ENCODE measurements at places on chromosomes 3 and 15.

DNA sequence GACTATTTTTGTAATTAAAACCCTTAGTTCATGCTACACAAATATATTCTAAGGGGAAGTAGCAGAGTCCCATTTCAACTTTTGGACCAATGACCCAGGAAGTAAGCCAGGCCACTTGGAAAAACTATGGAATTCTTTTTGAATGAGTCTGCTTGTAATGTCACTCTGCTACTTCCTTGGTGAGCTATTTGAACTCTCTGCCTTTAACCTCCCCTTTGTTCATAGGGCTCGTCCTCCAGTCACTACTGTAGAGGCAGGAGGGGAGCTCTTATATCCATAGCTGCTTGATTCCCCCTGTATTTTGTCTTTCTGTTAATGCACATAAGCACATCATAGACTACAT, 119.6 kb downstream of the UACA start:
- no peak for DNase-seq

- DNase-seq: no peak
These were observed 31.6 kb downstream of the COL8A1 start for GRCh38 chr3:99669879-99670555.

- no peak for DNase-seq
These were observed 81.6 kb downstream of the KLF15 start for GRCh38 chr3:126275620-126275904.

- no peak for DNase-seq
These were observed 145.6 kb upstream of the ABI3BP start for GRCh38 chr3:101138817-101139216.

DNA sequence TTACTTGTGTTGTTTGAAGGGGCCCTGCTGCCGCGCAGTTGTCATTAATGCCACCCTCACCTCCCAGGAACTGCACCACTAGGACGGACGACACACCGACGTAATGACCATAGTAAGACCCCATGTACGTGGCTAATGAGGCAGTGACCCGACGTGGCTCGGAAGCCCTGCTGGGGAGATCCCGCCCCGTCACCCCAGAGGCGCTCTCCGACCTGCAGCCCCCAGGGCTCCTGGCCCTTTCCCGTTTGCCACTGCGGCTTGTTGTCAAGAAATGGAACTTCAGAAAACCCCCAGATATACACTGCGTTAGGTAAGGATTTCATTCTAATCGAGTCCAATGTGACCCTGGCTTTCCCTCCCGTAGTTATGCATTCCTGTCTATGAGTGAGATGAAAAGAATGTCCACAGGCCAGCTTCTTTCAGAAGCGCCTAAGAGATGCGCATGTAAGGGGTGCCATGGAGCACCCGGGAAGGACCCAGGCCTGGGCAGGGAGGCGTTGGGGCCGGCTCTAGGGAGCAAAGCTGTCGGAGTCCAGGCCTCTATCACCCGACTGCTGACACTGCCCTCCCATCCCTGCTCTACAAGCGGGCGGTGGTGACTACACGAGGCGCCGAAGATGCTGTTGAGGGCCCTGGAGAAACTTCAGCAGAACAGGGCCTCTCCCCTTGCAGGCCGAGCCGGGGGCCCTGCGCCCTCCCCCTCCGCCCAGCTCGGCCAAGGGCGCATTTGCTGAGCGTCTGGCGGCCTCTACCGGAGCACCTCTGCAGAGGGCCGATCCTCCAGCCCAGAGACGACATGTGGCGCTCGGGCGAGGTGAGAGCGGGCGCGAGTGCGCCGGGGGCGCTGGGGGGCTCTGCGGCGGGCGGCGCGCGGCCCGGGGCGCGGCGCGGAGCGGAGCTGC, at the start of gene GABRA5:
GABRA5 (plus strand) TSS at position 765 of the 902 bp plus-strand sequence. CDS start 2,187 bp downstream, outside the sequence.
- DNase-seq: no peak

- DNase-seq: no peak
These were observed 50.9 kb upstream of the SPTSSB start for GRCh38 chr3:161422171-161422700.

DNA sequence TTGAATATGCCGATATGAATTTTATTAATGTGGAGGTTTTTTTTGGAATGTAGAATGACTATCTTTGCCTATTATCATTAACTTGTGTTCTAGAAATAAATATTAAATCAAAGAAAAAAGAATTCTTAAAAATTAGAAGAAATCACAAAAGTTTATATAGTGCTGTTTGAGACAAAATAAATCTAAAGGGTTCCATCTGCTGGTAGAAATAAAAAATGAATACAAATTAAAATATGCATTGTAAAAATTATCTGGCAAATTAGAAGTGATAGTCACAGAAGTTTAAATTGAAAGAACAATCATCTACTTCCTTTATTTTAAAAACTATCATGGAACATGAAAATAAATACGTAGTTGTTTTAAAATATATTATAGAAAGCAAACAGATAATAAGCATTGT, 22.7 kb upstream of the ZBTB20 start:
- DNase-seq: no peak

- DNase-seq: no peak
These were observed 147.2 kb downstream of the EPHA6 start for GRCh38 chr3:96961576-96961975.

- no peak for DNase-seq
These were observed 459.6 kb upstream of the NECTIN3 start for GRCh38 chr3:110612045-110612444.

DNA sequence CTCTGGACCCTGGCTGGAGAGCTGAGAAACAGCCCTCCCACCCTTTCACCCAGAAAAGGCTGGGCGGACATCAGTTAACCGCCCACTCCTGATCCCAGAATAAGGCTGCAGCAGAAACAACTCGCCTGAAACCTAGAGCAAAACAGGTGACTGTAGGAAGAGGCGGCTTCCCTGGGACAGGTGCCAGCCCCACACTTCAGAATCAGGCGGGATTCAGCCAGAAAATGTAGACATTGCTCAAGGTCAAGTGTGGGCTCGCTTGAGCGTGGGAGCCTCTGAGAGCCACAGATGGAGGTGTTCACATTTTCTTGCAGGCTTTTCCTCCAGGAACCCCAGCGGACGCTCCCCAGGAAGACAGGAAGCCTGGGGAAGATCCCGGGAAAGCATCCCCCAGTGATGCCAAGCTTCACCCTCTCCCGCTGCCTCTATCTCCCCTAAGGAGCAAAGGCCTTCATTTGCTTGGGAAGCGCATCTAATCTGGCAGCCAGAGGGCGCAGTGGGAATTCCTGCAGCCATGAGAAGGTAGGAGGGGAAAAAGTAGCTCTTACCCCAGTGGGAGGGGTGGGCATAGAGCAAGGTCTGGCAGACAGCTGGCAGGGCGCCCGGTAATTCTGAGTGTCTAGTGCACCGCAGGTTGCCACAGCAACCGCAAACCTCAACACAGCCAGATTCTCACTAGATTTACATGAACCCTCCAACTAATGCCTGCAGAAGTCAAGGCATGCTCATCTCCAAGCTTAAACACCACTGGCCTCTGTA, 77.7 kb downstream of the OCA2 start:
- DNase-seq: peak; percentile 65

GRCh38 chr3:89488800-89489580, 381.6 kb downstream of the EPHA3 start:
- DNase-seq: no peak

DNA sequence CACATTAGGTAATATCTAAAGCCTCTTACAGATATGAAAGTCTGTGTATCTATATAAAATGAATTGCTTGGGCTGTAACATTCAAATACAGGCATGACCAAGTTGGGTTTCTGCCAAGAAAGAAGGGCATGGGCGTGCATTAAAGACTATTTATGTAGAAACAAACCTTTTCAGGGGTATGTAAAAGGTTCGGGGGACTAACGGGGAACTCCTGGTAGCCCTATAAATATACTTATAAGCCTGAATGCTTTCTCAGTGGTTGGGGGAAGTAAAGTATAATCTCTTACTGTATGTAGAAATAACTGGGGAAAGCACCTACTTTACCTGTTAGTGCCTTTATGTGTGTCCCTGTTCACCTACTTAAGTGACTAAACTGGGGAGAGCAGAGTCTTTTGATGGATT, 154.5 kb upstream of the TBL1XR1 start:
- DNase-seq: no peak

GRCh38 chr3:143712522-143712921, 135.7 kb downstream of the SLC9A9 start:
- no peak for DNase-seq

- DNase-seq: no peak
These were observed 423.2 kb downstream of the EPHB1 start for GRCh38 chr3:135218304-135218703.

DNA sequence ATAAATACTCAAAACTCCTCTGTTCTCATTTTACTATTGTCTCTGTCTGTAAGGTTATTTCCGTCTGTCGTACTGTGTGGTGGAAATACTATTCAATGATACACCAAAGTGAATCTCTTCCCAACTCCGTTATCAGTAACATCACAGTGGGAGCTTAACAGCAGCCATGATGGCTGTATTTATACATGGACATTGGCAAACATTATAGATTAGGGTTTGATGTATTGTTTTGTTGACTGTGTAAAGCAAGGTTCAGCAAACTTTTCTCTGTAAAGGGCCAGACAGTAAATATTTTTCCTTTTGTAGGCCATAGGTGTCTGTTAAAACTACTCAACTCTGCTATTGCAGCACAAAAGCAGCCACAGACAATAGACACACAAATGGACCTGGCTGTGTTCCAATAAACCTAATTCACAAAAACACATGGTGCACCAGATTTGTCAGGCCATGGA, 23.2 kb downstream of the LIPC start:
- no peak for DNase-seq

DNA sequence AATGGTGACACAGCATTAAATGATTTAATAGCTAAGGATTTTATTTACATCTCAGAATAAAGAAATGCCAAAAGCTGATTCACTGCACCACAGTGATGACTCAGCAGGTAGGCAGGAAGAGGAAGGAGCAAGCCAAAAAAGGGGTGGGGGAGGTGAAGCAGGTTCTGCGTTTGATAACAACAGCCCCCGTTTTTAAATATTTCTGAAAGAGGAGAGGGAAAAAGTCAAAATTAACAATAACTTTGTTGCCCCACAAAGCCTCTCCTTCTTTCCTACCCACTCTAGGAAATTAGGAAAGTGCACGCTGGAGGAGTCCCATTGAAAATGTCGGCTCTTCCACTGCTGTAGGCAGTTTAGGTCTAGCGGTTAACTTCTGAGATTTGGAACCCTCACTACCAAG, 9.9 kb upstream of the CCDC54 start:
- no peak for DNase-seq

- no peak for DNase-seq
These were observed 77.3 kb upstream of the MAGI1 start for GRCh38 chr3:66115858-66116654.

DNA sequence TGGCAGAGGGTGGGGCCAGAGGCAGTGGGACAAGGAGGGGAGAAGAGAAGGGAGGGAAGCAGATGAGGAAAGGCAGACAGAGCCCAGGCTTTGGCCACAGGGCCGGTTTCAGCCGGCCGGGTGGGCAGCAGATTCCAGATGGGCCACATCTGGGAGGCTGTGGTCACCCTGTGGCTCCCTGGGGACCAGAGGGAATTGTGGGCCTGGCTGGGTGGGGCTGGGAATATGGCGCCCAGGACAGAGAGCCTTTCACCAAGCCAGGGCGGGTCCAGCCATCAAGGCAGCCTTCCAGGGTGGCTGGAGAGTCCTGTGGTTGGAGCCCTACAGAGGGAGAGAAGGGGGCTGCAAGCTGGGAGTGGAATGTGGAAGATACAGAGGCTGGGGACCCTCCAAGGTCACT, 18.9 kb downstream of the PTH1R start:
- no peak for DNase-seq

- DNase-seq: no peak
These were observed 295.1 kb downstream of the FOXP1 start for GRCh38 chr3:71288269-71288930.

DNA sequence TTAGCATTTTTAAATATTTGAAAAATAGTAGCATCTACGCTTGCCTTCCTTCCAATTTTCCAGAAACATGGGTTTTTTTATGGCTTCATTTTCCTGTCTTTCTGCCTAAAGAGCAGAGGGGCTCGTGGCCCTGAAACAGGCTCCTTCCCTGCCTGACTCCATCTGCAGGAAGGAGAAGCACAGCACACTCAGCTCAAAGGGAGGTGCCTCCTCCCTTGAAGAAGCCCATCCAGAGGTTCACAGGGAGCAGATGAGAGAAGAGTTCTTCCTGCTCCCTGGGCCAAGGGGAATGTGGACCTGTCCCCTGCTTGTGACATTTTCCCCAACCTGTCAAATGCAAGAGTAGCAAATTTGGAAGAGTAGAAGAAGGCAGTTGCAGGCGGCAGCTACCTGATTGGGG, 55.8 kb downstream of the BBX start:
- DNase-seq: no peak

GRCh38 chr3:45475145-45475544, 86.8 kb downstream of the LARS2 start:
- no peak for DNase-seq

- DNase-seq: no peak
These were observed 57.7 kb upstream of the BLM start for GRCh38 chr15:90659481-90659880.

GRCh38 chr15:82850731-82851130, 41.3 kb downstream of the WHAMM start:
- no peak for DNase-seq

GRCh38 chr3:98917608-98918007, 16.1 kb upstream of the DCBLD2 start:
- no peak for DNase-seq

GRCh38 chr3:60045686-60046085, 995.9 kb upstream of the CFAP20DC start:
- no peak for DNase-seq

DNA sequence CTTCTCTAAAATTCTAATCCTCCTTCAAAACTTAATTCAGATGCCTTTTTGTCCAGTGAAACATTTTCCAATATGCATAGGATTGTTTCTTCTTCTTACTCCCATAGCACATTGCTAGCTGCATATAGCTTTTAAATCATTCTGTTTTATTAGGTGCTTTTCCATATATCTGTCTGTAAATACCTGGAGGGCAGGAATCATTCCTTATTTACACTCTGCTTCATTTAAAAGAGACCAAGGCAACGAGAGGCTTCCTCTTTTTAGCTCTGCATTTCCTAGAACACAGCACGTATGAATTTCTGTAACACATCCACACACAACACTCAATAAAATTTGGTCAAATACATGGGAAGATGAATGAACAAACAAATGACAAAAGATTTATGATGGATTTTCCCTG, 43.5 kb upstream of the KPNA4 start:
- DNase-seq: no peak

GRCh38 chr3:156626104-156626503, 48.3 kb upstream of the TIPARP start:
- no peak for DNase-seq

- no peak for DNase-seq
These were observed 443.3 kb upstream of the TPRG1 start for GRCh38 chr3:188728371-188728896.

All from HuH-7 (cell line).